ENCODE measurements at places on chromosomes 2 and 18. TPM values are rescaled to one million over a fixed set of nuclear protein-coding genes. Genes with fewer than 3 reads are reported as not detected.

Gene HRH4
- total RNA-seq = 0.30 TPM

Gene SCN9A
- total RNA-seq = 13.3 TPM

Gene KHK
- 1.7 TPM for total RNA-seq

Gene TBR1
- 0.30 TPM for total RNA-seq

Gene UGGT1
- 30.9 TPM for total RNA-seq

Gene CNDP1
- total RNA-seq = 0.10 TPM

Gene KCNIP3
- total RNA-seq = 2.4 TPM

Gene UGT1A3
- total RNA-seq = not detected

Gene MYO7B
- 0.49 TPM for total RNA-seq

Gene CMPK2
- total RNA-seq = 3.1 TPM

Gene COPS8
- total RNA-seq = 69.5 TPM

Gene TUBA4B
- not detected for total RNA-seq

Gene C2orf72
- 0.39 TPM for total RNA-seq

Gene TMEFF2
- 1.1 TPM for total RNA-seq

Gene DSEL
- total RNA-seq = 21.0 TPM

Gene STK11IP
- total RNA-seq = 22.8 TPM

Gene SERPINB10
- total RNA-seq = 3.9 TPM

Gene IL18RAP
- total RNA-seq = 0.89 TPM

Gene TMEM200C
- total RNA-seq = 0.49 TPM

Gene DSG4
- total RNA-seq = 12.5 TPM

Gene CFAP53
- 0.30 TPM for total RNA-seq

Measured in skin of body (tissue), 3 donors.